ENCODE measurements at places on chromosomes 5 and 9.

DNA sequence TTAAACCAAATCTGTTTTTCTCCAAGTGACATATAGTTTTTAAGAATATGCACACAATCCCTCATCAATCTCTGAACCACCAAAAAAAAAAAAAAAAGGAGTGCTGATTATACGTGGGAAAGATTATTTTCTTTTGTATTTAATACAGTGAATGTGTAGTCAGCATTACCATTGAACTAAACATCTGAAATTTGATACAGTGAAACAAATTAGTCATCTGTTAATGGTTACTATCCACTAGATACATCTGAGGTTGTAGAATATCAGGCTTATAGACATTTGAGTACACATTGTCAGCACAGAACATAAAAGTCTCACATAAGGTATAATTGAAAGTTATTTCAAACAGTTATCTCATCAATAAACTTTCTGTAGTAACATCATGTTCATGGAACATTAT lies 87.0 kb downstream of the SLF1 start:
- no peak for DNase-seq

DNA sequence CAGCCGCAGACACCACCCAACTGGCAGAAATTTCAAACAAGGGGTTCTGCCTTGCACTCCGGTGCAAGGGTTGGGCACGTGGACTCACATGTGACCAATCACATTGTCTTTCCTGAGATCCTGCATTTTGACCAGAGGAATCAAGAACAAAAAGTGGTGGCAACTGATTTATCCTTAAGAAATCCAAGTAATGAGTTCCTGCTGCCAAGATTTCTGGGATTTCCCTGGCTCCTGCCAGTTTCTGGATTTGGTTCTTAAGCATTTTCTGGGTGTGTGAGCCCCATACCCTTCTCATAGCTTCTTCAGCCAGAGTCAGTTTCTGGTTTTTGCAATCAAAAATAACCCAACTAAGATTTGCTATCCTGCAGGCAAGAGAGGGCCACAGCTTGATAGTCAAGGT lies 17.4 kb upstream of the KCNIP1 start:
- DNase-seq: no peak

- no peak for DNase-seq
Observed at GRCh38 chr9:120365386-120365785, 214.6 kb downstream of the CDK5RAP2 start.

DNA sequence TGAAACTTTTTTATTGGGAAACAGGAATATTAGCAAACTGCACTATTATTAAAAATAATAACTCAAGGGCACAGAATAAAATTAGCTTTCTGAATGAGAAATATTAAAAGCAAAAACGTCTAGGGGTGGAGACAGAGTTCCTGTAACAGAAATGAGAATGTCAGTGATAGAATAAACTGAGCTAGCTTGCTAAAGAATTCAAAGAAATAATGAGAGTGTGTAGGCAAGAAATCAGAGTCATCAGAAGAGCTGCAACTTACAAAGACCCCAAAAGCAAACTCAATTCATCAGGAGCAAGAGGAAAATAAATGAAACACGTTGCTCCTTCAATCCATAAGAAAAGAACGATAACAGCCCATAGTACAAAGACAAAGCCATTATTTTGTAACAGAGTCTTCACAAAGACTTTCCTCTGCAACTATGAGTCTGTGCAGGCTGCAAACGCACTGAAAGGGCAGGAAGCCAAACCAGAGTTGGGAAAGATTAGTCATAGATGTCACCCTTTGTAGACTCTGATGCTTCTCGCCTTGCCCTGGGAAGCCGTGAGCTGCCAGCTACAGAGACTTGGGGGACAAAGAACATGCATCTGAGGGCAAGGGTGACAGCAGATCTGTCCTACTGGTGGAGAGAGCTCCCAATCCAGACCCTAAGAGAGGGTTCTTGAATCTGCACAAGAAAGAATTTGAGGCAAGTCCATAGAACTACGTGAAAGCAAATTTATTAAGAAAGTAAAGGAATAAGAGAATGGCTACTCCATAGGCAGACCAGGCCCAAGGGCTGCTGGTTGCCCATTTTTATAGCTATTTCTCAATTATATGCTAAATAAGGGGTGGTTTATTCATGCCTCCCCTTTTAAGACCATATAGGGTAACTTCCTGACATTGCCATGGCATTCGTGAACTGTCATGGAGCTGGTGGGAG lies 40.8 kb downstream of the SHC3 start:
- DNase-seq: no peak

GRCh38 chr5:178545941-178546674 lies 44.1 kb downstream of the COL23A1 start:
- DNase-seq: no peak

- DNase-seq: no peak
Observed at GRCh38 chr5:119395080-119395836, 39.4 kb downstream of the TNFAIP8 start.

GRCh38 chr5:59519338-59519737 lies 374.2 kb downstream of the PDE4D start:
- DNase-seq: no peak

DNA sequence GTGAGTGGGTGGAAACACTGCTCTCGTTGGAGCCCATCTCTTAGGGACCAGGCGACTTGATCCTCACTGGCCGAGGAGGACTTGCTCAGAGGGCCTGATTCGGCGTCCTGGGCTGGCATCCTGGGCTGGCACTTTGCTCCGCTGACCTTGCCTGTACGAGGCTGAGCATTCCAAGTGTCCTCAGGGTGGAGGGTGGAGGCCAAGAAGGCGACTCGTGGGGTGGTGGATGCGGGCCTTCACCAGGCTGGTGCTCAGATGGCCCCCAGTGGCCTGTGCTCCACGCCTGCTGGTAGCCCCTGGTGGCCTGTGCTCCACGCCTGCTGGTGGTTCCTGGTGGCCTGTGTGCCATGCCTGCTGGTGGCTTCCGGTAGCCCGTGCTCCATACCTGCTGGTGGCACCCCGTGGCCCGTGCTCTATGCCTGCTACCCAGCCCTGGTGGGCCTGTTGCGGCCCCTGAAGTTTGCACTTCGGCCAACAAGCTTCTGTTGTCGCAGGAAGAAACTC lies 42.9 kb downstream of the PHF2 start:
- no peak for DNase-seq

DNA sequence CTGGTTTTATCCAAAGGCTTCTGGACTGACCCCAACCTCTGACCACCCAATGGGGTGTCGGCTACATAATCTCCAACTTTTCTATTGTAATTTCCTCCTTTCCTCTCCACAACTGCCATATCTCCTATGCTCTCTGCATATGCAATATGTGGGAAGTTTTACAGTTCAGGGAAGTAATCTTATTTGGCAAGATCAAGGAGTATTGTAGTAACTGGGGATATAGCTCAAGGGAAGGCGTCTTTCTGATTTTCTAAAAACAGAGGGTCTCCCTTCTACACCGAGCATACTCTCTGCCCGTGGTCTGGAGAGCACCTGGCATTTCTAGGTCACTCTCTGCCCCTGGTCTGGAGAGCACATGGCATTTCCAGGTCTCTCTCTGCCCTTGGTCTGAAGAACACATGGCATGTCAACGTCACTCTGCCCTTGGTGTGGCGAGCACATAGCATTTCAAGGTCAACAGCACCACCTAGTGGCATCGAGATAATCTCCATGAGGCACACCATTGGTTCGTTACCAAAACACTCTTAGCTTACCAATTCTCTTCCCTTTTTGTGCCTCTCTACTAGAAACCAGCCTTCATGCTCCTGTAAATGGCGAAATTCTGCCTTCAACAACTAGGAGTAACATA lies 616.4 kb upstream of the NUDT12 start:
- DNase-seq: peak; percentile 11

DNA sequence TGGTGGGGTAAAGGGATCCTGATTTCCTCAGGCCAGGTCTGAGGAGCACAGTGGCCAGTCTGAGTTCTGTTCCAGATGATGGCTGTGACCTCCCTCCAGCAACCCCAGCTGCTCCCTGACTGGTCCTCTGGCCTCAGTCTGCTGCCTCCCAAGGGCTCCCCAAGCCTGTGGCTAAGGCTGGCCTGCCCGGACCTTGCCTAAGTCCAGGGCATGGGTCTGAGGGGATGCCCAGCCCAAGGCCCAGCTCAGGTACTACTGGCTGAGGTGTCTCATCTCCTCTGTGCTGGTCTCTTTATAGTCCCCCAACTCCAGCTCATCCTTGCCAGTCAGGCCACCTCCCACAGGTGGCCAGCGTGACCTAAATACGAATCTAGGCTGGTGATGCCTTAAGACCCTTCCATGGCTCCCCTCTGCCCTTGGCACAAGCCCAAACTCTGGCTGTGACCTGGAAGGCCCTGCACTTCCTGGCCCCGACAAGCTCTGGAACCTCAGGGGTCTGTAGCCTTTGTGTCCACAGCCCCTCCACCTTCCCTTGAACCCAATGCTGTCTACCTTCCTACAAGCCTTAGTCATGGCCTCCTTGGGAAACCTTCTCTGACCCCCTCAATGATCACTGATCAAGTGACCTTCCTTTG lies 9.8 kb downstream of the KIF12 start:
- DNase-seq: no peak
